ENCODE measurements at places on chromosomes 1 and 21.

DNA sequence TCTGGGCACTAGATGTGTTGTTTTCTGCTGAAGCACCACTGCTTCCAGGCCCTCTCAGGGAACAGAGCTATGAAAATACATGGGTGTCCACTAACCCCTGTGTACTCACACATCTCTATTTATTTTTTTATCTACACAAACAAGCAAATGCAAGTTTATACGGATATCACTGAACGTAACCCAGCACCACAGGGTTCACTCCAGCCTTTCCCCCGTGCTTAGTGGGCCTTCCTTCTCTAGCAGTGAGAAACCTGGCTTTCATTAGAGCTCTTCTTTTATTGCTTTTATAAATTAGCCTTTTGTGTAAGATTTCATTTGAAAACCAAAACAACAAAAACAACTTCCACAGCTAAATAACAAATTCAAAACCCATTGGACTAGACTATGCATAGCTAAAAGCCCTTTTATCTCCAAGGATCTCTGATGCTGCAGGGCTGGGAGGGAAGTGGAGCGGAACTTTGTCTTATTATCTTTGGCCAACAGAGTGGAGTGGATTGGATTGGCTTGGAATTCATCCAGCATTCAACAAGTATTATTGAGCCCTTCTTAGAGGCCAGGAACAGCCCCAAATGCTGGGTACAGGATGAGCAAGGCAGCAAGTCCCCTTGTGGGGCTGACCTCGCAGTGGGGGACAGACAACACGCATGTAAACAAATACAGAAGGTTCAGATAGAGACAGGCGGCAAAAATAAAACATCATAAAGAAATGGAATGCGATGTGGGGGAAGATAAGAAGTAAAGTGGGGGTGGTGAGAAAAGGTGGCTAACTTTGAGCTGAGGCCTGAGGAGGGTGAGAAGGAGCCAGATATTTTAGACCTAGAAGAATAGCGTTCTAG is 371.8 kb upstream of the POU3F1 start:
- no peak for DNase-seq

DNA sequence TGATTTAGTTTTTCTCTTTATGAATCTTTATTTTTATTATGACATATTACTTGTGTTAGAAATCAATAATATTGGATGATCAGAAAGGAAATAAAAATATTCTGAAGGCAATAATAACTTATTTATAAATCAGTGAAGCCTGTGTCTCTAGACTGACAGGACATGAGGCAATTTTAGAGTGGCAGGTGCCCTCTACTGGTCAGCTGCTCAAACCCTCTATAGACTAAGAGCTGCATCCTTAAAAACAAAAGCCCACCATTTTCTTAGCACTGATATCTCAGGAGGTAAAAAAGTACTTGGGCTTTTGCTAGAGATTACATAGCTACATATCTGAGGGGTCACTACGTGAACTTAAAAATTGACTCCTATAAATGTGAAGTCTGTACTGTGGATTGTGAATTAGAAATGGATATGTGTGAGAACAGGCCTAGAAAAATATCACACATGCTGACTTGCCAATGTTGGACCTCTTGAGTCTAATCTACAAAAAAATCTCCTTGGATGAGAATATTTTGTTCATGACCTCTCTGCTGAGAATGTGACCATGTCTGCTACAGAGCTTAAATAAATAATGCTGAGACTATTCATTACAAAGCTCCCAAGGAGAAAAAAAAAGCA is 597.9 kb upstream of the ADAMTS5 start:
- DNase-seq, result peak; percentile 50

DNA sequence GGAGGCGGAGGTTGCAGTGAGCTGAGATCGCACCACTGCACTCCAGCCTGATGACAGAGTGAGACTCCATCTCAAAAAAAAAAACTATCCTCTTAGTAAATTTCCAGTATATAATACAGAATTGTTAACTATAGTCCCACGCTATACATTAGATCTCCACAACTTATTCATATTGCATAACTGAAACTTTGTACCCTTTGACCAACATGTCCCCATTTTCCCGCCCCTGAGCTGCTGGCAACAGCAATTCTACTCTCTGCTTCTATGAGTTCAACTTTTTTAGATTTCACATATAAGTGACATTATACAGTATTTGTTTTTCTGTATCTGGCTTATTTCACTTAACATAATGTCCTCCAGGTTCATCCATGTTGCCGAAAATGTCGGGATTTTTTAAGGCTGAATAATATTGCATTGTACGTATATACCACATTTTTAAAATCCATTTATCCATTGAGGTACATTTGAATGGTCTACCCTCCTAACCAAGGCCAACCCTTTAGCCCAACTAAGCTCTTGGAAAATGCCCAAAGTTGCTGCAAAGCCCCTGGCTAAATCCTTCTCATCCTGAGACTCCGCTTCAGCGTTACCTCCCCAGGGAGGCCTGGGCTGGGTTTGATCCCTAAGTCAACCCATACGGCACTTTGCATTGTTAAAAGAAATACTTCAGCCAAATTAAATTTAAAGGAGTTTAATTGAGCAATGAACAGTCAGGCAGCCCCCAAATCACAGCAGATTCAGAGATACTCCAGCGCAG is 34.2 kb downstream of the NEK2 start:
- no peak for DNase-seq

DNA sequence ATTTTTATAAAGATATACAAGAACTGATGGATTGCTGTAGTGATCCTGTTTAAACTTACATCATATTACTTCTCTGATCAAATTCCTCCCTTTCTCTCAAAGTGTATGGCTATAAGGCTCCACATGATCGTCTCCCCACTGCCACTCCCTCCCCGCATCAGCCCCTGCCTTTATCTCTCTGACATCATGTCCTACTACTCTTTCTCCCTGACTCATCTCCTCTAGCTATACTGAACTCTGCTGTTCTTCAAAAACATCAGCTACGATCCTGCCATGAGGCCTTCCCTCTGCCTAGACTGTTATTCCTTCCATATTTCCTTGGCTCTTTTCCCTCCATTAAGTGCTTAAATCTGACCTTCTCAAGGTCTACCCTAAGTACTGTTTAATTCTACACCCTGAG is 22.8 kb downstream of the HFM1 start:
- no peak for DNase-seq

- DNase-seq, result no peak
These were observed 15.1 kb downstream of the LCA5L start for GRCh38 chr21:39430457-39430856.

- DNase-seq, result no peak
These were observed 98.0 kb downstream of the TGFBR3 start for GRCh38 chr1:91787919-91788318.

GRCh38 chr1:29668551-29669157 is 432.3 kb downstream of the PTPRU start:
- DNase-seq, result no peak

- DNase-seq, result no peak
These were observed 225.3 kb upstream of the IRF2BP2 start for GRCh38 chr1:234835239-234835638.

DNA sequence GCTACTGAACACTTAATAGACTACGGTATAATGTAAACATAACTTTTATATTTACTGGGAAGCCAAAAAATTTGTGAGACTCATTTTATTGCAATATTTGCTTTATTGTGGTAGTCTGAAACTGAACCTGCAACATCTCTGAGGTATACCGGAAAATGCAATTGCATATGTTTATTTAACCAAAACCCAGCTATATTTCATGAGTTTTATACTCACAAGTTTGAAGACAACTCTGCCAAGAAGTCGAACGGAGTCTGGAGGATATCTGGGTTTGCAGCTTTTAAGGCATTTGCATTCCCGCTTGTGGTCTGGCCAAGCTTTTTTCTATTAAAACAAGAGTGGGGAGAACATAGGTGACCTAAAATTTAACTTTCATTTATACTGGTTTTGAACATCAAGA is 171.9 kb downstream of the SMYD3 start:
- no peak for DNase-seq

- DNase-seq, result no peak
These were observed 1.5 kb downstream of the MXRA8 start for GRCh38 chr1:1356796-1357401.

- no peak for DNase-seq
These were observed 2.0 kb downstream of the PYCR2 start for GRCh38 chr1:225921734-225922709.

GRCh38 chr1:248013229-248013710 is at the start of gene OR2L5:
TSS of gene OR2L5 (plus strand) at chr1:248013660. CDS start at chr1:248021948, 8,288 bp downstream.
- no peak for DNase-seq

DNA sequence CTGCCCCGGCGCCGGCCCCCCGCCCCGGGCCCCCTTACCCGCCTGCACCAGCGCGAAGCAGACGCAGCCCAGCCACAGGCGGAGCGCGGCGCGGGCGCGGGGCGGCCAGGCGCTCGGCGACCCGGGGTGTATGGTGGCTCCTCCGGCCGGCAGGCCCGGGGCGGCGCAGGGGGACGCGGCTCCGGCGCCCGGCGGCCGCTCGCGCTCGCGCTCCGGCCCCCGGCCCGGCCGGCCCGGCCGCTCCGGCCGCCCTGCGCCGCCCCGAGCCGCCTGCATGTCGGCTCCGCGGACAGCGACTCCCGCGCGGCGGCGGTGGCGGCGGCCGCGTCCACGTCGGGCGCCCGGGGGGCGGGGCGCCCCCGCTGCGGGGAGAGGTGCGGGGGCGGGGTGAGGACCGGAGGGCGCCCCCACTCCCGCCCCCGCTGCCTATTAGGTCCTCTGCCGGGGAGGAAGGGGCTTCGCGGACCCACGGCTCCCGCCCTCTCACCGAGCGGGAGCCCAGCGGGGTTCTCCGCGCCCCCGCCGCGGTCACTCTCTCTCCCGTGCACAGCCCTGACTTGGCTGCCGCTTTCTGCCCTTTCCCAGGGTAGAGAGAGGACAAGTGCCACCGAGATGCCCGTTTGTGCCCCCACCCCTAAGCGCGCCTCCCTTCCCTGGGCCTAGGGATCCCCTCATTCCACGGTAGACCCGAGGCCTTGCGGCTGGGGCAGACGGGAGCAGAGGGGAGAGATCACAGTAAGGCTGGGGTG is at the start of gene FNDC5:
Gene FNDC5 (minus strand): TSS at position 298 of the 749 bp plus-strand sequence.
- no peak for DNase-seq

- DNase-seq, result no peak
These were observed 136.6 kb upstream of the VANGL1 start for GRCh38 chr1:115505148-115505571.

DNA sequence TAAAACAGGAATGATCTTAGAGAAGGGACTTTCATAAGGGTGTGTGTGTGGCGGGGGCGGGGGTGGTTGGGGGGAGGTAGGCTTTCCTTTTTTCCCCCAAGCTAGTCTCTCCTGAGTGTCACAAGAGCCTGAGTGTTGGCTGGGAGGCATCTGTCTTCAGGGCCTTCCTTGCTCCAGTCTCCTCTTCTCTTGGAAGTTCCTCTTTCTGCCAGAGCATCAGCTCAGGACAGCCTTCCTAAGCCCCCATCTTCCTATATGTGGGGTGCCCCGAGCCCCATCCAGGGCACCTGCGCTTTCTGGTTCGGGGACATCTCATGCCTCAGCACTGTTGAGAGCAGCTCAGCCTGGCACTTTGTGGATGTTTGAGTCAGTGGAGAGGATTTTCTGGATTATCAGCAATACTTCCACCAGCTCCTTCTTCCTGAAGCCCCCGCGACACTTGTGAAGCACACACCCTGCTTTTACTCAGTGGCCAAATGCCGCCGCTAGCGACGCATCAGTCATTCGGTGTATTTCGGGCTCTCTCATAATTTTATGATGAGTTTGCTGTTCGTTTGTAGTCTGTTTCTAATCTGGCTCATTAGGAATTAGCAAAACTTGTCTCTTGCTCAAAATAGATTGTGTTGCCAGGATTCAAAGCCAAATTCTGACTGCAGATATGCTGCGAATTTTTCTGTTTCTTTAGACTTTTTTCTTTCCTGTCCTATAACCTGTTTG is 61.7 kb downstream of the GALNT2 start:
- no peak for DNase-seq

DNA sequence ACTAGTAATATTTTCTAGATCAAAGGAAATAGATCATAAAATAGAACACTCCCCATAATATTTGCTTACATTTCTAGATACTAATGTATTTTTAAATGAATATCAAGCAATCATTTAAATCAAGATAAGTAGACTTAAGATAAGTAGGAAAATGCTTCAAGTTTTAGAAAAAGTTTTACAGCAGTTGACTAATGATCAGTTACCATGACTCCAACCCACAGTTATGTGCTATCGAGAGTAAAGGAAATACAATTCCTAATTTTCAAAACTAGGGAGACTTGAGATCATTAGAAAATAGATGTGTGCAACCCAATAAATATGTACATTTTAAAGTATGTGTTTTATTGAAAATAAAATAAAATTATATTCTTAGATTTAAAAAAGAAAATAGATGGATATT is 95.0 kb downstream of the DENND1B start:
- DNase-seq, result no peak

DNA sequence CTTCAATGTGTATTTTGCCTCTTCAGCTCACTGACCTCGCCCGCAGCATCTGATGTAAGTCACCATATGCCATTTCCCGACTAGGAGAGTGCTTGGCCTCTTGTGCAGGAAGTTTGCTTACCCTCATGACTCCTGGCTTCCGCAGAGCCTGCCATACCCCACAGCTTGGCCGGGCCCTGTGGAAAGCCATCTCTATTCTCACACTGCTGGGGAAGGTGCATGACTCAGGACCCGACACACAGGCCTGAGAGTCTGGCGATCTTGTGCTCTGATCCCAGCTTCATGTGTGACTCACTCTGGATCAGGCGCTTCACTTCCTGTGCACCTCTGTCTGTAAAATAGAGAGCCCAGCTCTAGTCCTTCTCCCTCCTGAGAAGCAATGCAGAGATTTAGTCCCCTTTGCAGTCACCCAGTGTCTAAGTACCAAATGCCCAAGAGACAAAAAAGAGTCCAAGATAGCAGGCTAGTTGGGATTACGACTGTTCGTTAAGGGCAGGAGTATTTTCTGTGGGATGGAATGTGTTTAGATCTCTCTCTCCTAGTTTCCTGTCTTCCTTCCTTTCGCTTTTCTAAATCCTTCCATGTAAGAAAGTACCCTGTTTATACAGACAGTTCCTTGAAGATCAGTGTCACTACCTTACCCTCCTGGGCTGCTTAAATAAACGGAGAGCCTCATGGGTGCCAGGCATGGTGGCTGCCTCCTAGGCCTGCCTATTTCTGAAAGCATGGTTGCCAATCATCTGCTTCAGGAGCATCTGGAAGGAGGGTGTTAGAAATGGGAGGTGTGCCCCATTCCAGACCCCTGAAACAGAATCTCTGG is 62.8 kb upstream of the KIF26B start:
- peak; percentile 16 for DNase-seq

GRCh38 chr1:45411510-45411899 is 71.3 kb upstream of the MUTYH start:
- no peak for DNase-seq

GRCh38 chr1:179314928-179315327 is 21.3 kb downstream of the SOAT1 start:
- DNase-seq, result peak; percentile 16
